Natural killer cell treated with Interleukin-12 subunit alpha and Interleukin-12 subunit beta and Interleukin-15 and Interleukin-18, amount 100 ng/mL, for 72 hours (primary cell): ENCODE measurements at places on chromosomes 7 and 10. TPM values are rescaled to one million over a fixed set of nuclear protein-coding genes. Genes with fewer than 3 reads are reported as not detected.
A peak's percentile ranks its signal among the peaks of the same experiment; 100 is the strongest.

DNA sequence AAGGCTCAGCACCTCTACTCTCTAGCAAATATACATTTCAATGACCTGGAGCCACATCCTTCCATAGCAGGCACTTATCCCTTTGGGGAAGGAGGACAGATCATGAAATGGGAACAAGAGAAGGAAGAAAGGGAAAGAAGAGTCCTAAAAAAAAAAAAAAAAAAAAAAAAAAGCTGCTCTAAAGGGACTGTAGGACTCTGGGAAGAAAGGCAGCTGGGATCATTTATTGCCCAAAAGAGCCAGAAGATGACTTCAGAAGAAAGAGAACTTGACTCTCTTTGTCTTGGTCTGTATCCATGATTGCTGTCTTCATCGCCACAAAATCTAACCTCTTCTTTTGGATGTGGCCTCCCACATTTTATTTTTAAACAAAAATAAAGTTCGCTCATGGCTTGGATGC, 203.6 kb upstream of the CELF2 start:
- no peak for DNase-seq

DNA sequence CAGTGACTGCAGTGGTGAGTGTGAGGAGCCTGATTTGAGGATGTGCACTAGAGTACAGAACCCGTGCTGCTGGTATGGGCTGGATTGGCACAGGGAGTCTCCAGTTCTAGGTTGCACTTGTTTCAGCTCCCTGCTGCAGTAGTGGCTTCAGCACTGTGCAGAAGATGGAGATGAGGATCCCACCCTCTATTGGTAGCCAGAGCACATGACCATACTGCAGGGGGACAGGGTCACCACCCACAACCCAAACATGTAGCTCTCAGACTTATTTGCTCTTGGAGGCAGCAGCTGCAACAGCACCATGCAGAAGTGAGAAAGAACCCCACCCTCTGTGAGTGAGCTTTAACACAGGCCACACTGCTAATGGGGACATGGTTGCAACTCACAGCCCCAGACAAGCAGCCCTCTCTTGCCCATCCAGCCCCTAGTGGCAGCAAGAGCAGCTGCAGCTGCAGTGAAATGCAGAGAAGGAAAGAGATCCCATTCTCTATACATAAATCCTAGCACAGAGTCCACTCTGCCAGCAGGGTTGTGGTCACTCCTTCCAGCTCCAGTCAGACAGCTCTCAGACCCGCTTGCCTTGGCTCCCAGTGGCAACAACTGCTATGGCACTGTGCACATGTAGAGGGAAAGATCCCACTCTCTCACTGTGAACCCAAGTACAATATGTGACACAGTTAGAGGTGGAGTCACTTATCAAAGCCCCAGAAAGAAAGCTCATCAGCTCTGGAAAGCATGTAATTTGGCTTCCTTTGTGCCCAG, 51.4 kb upstream of the SCIN start:
- DNase-seq, result no peak

DNA sequence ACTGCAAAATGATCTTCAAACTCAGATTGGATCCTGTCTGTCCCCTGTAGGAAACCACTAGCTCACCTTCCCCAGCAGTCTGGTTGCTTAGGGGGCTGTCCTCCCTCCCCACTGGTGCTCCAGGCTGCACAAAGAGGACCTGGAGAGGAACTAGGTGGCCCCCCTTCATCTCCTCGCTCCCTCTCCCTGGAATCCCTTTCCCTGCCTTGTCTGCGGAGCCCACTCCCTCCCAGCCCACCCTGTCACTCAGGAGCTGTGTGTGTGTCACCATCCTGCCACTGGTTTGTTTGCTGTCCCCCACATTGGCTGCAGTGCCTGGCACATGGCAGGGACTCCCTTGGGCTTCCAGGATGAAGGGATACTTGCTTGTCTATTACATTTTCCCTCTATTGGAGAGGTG, 35.5 kb upstream of the ZMIZ2 start:
- no peak for DNase-seq

DNA sequence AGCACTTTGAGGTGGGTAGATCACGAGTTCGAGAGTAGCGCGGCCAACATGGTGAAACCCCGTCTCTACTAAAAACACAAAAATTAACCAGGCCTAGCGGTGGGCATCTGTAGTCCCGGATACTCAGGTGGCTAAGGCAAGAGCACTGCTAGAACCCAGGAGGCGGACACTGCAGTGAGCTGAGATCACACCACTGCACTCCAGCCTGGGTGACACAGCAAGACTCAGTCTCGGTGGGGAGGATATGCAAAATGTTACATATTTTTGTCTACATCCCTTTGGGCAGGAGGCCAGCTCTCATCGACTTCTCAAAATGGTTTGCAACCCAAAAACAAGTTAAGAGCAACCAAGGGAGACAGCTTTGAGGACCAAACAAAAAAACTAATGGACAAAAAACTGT, 8.2 kb downstream of the ATE1 start:
- no peak for DNase-seq

Gene FAM25C
- total RNA-seq, result not detected

Gene FOXI2
- total RNA-seq, result not detected

DNA sequence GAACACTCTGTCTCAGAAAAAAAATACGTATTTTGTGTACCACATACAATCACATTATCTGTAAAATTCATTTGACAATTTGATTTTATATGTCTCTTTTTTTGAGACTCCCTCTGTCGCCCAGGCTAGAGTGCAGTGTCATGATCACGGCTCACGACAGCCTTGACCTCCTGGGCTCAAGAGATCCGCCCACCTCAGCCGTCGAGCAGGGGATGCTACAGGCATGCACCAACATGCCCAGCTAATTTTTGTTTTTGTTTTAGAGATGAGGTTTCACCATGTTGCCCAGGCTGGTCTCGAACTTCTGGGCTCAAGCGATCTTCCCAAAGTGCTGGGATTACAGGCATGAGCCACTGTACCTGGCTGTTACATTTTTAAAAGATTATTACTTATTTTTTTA, 11.6 kb upstream of the BAZ1B start:
- no peak for DNase-seq

Gene WEE2
- not detected for total RNA-seq

Gene TMEM130
- total RNA-seq, result not detected

Gene CCL24
- 0.90 TPM for total RNA-seq

- no peak for DNase-seq
These were observed 3.5 kb downstream of the MNX1 start for GRCh38 chr7:157006829-157007469.

DNA sequence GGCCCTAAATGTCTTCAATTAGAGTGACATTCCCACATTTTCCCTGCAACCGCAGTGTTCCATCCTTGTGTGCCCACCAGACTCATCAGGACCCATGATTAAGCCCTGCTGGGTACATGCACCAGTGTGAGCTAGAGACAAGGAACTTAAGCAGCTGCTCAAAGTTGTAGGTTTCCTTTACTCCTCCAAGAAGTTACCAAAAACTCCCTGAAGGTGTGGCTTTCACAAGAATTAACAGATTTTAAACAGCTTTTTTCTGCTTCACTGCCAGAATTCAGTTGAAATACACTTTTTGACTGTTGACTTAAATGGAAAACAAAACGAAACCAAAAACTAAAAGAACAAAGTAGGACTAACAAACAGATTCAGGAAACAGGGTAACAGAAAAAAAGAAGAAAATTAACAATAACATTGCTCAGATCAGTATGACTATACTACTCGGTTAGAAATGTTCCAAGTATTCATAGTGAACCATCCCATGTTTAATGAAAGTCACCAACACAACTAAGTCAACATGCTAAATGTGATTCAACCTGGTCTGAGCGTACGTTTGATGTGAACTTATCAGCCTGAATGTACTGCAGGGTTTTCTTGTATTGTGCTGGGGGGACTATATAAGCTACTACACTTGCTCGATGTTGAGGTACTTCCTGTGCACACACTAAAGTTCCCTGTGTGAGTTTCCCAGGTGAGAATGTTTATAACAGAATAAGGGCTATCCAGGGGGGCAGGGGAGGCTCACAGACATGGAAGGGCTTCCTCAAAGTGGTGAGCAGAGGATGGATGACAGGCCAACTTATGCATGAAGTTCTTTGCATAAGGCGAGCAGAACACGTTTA, 22.2 kb downstream of the SLC37A3 start:
- no peak for DNase-seq

Gene NANOS1
- 1.8 TPM for total RNA-seq

DNA sequence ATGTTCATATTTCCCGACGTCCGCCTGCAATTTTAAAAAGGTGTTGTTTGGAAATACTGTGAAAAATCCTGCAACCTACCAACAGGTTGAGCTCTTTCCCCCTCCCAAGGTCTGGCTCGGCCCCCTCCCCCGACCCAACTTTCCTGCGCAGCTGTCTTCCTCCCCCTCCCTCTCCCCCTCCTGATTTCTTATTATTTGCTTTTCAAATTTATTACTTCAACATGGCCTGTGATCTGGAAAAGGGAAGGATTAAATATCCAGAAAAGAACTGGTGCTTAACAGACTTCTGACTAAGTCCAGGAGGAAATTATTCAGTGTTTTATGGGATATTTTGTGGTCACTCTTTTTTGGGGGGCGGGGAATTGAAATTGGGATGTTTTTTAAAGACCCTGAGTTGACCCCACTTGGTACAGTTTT, 2.4 kb downstream of the ARID5B start:
- DNase-seq, result no peak

Gene WDR91
- total RNA-seq, result 22.8 TPM

- DNase-seq, result peak; percentile 87
These were observed 6.9 kb upstream of the ORAI2 start for GRCh38 chr7:102426268-102427018.

DNA sequence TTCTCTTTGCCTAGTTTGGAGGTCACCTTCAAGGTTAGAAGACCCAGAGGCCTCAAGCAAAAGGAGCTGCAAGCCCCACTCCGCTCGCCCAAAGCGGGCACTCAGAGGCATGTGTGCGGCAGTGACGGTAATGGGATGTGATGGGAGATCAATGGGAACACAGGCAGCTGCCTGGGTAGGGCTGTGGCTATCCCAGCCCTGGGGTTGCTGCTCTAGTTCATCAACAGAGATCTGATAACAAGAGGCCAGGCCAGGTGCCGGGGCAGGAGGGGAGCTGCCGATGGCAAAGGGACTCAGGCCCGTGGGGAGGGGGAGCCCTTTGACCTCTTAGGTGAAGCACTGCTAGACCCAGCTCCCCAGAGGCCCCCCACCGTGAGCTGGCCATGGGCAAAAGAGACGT, 52.0 kb upstream of the GNA12 start:
- DNase-seq, result no peak

- no peak for DNase-seq
These were observed 234.7 kb upstream of the MDFIC start for GRCh38 chr7:114687238-114687637.

Gene TRIM73
- 2.1 TPM for total RNA-seq

DNA sequence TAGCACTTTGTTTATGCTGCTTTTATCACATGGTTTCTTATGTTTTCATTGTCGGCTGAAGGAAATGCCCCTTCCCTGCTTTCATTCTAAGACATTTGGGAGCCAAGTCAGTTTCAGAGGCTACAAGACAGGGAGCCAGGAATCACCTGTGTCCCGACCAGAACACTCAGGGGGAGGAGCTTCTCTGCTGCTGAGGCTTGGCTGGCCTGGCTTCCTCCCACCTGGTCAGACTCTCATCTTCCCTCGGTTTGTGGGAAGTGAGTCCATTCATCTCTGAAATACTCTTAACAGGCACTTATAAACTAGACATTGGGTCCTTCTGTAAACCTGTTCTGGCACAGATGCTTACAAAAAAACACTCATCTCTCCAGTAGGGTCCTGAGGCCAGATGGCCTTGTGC, 19.6 kb upstream of the GOLGA7B start:
- DNase-seq, result peak; percentile 28
